CD4-positive, alpha-beta T cell treated with Interleukin-1 beta for 1 hour (primary cell): ENCODE measurements at places on chromosomes 6 and 20.

DNA sequence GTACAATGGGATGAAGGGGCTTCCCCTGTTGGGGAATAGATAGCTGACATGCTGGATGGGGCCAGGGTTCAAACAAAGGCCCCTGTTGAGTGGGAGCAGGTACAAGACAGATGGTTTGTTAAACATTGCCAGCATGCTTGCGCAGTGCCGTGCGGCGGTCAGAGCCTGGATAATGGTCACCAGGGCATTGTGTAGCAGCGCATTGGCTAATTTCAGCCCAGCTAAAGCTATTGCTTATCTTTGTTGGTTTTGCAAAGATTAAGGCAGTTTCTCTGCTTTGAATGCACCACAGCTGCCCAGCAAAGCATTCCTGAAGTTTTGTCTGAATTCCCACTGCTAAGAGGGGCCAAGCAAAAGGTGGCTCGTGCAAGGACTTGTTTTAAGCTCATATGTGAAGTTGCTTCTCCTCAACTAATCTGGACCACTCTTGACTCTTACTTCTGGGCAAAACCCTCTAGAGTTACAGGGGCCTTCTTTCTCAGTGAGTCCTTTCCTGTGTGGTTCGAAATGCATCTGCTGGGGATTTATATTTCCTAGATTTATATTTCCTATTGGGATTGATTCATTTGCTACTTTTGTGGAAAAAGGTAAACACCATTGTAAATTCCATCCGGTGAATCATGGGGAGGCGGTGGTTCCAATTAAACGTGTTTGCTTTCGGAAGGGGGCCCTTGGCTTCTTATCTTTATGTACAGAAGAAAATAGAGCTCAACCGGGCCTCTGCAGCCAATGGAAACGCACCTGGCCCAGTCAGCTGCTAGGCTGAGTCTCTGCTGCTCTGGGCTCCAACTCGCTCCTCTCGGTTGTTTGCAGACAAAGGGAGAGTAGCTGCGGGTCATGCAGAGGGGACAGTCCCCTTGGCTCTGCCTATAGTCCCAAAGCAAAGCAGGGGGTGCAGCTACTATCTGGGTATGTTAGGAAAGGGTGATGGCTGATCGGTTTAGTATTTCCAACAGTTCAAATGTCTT lies 72.1 kb downstream of the FOXA2 start:
- no peak for DNase-seq

DNA sequence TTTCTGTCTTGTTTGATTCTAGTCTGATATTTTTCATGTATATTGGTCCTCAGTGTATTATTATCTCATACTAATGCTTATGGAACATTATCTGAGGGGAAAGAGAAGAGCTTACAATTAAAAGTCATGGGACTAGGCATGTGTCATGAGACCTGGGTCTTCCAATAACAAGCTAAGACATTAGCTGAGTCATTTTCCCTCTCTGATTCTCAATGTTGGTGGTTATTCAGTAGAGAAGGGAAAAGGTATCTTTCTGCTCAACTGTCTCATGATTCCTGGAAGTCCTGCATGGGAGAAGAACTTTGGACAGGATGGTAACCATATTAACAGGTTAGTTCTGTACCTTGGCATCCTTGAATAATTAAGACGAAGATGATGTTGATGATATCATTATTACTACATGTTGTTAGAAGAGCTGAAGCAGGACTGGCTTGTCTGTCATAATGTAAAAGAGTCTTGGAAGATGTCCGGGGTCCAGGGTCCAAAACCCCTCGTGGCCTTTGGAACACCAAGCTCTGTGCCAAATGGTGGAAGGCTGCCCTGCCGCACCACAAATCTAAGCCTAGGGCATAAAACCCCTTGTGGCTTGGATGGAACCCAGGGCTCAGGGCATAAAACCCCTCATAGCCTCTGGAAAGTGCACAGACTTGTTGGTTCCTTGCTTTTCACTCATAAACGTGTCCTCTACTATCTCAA lies 19.1 kb downstream of the TRIM38 start:
- DNase-seq: no peak

DNA sequence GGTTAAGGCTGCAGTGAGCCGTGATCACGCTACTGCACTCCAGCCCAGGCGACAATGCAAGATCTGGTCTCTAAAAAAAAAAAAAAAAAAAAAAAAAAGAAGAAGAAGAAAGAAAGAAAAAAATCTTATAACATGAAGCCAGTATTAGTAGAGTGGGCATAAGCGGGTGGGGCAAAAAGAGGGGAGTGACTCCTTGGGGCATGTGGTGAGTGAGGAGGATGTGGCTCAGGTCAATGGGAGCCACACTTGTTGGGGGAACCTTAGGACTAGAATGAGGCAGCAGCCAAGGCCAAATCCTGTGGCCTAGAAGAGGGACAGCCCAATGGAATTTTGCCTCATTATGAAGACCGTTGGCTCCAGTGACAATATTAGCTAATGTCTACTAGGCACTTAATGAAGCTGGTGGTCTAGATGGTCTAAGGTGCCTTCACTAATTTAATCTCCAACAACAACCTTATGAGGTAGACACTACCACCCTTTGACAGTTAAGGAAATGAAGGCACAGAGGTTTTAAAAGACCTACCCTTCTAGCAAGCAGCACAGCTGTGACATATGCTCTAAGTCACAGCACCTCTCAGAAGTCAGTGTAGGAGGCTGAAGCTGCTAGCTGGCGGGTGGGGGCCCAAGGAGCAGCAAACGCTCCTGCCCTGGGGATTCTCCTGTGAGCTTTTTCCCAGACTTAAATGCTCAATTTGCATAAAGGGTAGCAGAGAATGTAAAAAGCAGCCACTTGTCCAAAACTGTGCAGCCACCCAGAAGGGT lies 23.6 kb upstream of the ARMC12 start:
- DNase-seq: no peak

DNA sequence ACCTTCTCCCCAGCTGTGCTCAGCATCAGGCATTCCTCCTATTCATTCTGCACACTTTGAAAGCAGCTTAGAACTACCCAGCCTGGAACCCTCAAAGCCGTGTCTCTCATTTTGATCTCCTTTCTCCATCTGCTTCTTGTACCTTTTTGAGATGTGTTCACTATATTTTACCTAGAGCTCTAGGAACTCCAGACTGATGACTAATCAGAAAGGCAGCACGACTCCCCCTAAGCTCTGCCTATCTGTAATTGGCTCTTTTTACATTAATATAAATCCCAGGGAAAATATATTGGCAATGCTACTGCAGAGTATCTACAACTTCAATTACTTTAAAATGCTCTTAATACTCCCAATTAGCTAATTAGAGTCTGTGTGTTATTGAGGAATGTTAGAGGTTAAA lies 671.5 kb downstream of the CBLN4 start:
- no peak for DNase-seq

DNA sequence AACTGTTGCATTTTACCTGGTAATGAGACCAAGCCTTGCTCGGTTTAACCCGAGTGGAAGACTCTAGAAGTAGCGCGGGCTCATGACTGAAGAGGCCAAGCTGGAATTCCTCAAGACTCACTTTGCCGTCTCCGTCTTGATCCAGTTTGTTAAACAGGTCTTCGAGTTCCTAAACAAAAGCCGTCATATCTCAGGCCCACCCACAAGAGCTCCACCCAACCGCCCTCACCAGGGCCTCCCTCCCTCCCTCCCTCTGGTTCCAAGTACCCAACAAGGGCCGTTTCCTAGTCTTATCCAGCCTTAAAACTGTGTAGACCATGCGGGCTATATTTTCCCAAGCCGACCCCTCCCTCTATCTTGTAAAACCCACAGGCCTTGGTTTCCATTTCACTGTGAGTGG lies 81.4 kb downstream of the NINL start:
- no peak for DNase-seq

DNA sequence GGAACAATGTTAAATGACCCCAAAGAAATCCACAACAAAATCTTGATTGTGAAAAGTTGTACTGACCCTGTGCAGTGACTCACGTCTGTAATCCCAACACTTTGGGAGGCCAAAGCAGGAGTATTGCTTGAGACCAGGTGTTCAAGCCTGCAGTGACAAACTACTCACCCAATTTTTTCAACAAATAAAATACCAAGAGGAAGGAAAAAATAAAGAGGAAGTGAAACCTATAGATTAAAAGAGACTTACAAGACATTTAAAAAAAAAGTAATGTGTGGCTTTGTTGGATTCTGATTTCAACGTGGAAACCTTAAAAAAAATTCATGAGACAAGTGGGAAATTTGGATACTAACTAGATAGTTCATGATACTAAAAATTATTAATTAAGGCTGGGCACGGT lies 31.9 kb downstream of the GINS1 start:
- DNase-seq: no peak

DNA sequence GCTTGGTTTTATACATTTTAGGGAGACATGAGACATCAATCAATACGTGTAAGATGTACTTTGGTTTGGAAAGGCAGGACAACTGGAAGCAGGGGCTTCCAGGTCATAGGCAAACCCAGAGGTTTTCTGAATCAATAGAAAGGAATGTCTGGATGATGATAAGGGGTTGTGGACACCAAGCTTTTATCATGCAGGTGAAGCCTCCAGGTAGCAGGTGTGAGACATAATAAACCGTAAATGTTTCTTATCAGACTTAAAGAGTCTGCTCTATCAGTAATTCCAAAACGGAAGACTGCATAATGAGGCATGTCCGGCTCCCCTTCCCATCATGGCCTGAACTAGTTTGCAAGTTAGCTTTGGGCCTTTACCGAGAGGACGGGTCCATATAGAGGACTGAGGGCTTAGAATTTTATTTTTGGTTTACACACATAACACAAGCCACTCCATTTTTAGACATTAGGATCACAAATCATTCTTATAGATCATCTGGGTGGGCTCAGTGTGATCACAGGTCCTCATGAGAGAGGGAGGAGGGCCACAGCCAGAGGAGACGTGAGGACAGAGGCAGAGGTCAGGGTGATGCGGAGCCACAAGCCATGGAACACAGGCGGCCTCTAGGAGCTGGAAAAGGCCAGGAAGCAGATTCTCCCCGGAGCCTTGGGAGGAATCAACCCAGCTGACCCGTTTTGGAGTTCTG lies 10.7 kb upstream of the SERPINB9 start:
- DNase-seq: no peak

DNA sequence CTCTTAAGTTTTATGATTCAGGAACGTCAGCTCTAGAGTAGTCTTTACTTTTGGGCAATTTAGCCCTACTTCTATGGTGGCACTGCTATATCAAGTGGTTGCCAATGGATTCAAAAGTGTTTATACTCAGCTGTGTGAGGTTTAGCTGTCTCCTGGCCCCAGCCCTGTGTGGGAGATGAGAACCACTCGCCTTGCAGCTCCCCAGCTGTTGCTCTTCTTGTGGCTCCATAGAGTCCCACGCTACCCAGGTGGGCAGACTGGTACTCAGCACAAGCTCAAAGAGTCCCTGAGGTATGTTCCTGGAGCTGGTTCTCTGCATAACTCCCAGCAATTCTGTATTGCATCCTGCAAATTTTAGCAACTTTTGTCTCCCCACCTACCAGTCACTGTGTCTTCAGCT lies 59.6 kb downstream of the C6orf118 start:
- no peak for DNase-seq

- no peak for DNase-seq
Observed at GRCh38 chr6:22056398-22056797, 240.4 kb downstream of the PRL start.

GRCh38 chr20:208942-209566 lies 18.0 kb upstream of the DEFB129 start:
- peak; percentile 48 for DNase-seq

DNA sequence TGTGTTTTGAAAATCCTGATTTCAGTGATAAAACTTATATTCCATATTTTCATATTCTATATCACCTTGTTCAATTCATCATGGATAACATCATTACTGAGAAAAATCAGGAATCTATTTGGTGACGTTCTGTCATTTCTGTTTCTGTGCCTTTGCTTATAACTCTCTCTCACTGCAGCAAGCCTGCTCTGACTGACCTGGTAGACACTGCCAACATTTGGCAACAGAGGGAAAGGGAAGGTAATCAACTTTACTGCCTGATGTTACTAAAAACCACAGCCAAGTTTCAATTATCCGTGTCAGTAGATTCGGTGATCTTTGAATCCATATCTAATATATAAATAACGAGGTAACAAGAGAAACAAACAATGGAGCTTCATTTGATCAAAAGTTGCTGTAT lies 501.9 kb downstream of the LMBRD1 start:
- DNase-seq: no peak

- no peak for DNase-seq
Observed at GRCh38 chr6:67221226-67221625, 1413.9 kb upstream of the ADGRB3 start.

DNA sequence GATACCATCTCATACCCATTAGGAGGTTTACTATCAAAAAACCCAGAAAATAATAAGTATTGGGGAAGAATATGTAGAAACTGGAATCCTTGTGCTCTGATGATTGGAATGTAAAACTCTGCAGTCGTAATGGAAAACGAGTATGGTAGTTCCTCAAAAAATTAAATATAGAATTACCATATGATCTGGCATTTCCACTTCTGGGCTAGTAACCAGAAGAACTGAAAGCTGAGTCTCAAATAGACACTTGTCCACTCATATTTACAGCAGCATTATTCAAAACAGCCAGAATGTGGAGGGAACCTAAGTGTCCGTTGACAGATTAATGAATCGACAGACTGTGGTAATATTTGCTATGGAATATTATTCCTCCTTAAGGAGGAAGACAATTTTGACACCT lies 44.3 kb downstream of the FOXC1 start:
- DNase-seq: no peak

- no peak for DNase-seq
Observed at GRCh38 chr20:49452011-49452482, 30.4 kb downstream of the KCNB1 start.

- DNase-seq: no peak
Observed at GRCh38 chr6:108452711-108453195, 108.0 kb upstream of the FOXO3 start.

- no peak for DNase-seq
Observed at GRCh38 chr20:13199279-13199678, 21.8 kb upstream of the ISM1 start.

DNA sequence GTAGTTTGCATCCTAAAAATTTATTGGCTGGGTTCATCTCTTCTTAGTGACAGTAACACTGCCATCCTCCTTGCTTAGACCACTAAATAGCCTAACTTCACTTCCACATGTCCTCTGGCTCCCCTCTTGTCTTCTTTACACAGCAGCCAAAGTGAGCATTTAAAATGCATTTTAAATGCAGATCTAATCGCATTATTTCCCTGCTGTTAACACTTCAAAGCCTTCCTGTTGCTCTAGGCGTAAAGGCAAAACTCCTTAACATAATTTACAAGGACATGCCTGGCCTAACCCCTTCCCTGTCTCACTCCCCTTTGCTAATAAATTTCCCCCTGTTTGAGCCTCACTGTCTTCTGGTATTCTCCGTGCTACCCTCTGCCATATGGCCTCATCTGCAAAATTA lies 26.5 kb downstream of the NKAIN2 start:
- DNase-seq: no peak

DNA sequence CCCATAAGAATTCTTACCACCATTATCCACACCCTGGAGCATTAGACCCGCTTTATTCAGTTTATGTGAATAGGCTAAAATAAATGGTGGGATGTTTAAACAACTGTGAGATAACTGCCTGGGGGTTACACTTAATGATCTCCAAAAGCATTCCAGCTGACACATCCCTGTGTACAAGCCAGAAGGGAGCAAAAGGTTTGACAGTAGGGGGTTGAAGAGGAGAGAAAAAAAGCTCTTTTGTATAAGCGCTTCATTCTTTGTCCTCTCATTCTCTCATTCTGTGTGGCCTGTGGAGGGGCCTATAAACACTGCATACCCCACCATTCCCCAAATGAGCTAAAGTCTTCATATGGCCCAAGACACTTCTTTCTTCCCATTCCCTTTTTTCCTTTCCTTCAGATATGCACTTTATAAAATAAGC lies 30.8 kb upstream of the COL21A1 start:
- no peak for DNase-seq
